ENCODE measurements at places on chromosomes 5 and 9.

DNA sequence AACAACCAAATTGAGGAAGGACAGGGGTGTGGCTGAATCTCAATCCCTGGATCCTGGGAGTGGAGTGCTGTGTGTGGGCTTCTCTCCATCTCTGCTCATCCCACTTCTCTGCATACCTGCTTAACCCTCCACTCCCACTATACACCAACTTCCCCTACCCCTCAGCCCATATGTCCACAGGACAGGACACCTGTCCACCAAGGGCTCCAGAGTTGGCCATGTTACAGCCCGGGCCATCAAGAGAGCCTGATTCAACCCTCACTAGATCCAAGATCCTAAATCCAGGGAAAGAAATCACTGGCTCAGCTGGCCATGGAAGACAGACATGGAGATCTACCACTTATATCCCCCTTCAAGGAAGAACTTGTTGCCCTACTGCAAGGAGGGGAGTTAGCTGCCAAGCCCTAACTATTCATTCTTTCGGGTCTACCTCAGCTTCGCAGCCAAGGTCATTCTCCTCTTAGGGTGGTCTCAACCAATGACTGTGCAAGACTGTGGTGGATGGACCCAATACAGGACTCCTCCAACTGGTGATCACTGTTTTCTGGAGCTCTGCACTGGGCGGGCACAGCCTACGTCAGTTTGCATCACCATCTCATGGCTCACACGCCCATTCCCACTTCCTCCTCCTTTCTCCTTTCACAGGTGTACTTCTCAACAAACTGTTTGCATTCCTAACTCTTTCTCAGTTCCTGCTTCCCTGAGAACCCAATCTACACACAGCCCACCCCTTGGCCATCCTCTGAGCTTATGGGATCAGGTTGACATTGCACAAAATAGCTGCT lies 53.7 kb upstream of the ZBTB43 start:
- DNase-seq: no peak

GRCh38 chr5:96691503-96692303 lies 29.5 kb downstream of the CAST start:
- DNase-seq: no peak

DNA sequence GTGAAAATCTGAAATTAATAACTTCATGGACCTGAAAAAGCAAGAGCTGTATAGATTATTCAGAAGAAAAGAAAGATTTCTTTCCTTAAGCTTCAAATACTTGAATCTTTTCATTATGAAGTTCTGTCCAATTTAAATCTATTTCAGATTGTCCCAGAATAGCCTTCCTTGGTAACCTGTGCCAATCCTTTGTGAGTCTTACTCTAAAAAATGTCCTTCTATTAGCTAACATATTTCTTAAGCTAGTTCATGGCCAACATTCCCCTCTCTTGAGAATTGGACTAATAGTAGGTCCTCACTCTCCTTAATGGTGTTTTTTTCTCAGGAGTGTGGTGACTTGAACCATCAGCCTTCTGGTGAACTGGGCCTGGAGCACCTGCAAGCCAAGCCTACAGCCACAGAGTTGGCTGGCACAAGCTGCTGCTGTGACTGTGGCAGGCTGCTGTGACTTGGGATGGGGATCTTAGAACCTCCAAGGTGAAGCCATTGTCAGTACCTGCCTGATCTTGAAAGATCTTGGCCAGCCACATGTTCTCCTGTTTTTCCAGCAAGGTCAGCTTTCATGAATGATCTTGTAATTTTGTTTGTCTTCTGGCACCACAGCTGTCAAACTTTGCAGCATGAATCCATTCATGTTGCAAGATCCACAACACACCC lies 262.6 kb upstream of the MAP3K1 start:
- no peak for DNase-seq

DNA sequence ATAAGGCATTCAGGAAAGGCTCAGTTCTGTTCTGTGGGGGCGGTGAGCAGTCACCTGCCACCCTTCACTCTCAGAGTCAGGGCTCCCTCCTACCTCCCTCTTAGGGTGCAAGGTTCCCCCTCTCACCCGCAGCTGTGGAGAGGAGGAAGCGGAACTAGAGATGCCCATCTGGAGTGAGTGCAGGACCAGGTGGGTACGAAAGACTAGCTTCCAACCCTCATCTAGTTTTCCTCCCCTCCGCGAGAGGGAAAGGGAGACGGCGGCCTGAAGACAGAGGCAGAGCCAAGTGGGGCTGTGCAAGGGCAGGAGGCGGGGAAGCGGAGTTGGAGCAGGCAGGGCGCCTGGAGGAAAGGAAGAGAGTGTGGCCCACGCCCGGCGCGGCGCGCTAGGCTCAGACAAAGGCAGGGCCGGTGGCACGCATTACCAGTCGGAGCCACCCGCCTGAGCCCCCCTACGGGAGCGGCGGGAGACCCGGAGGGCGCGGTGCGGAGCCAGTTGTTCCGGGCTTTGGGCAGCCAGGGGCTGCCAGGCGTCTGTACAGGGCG lies 7.3 kb downstream of the PRR7 start:
- no peak for DNase-seq
